ENCODE measurements at places on chromosomes 1 and 21.

- no peak for DNase-seq
These were observed 20.2 kb downstream of the NCMAP start for GRCh38 chr1:24575905-24576587.

DNA sequence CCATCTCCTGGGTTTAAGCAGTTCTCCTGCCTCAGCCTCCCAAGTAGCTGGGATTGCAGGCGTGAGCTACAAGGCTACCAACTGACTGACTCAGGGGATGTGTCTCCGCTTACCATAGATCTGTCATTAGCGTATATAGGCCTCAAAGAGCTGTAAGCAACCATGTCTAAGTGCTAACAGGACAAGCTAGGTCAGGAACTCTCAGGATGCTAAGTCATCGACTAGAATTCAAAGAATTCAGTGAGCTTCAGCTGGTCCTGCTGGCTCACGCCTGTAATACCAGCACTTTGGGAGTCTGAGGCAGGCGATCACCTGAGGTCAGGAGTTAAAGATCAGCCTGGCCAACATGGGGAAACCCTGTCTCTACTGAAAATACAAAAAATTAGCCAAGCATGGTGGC is 29.5 kb downstream of the CAPN2 start:
- no peak for DNase-seq

DNA sequence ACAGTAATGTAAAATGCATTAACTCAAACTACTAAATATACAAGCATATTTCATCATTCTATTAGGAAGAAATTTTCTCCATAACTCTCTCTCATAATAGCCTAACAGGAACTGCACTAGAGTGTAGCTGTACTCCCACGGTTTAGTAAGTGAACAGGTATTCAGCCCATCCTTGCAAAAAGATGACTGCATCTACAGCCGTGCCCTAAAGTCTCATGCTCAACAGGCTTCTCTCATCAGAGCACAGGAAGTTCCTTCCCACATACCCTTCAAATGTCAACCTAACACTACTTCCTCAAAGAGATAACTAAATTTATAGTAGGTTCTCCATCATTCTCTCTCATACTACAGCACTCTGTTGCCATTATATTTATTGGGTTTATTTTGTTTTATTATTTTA is 251.6 kb downstream of the AKT3 start:
- DNase-seq: peak; percentile 24

GRCh38 chr1:60129911-60130310 is 56.3 kb upstream of the C1orf87 start:
- DNase-seq: no peak

- DNase-seq: no peak
These were observed 181.5 kb downstream of the GABPA start for GRCh38 chr21:25916226-25916625.

- DNase-seq: no peak
These were observed 924 bp downstream of the HMCN1 start for GRCh38 chr1:185734929-185735700.

DNA sequence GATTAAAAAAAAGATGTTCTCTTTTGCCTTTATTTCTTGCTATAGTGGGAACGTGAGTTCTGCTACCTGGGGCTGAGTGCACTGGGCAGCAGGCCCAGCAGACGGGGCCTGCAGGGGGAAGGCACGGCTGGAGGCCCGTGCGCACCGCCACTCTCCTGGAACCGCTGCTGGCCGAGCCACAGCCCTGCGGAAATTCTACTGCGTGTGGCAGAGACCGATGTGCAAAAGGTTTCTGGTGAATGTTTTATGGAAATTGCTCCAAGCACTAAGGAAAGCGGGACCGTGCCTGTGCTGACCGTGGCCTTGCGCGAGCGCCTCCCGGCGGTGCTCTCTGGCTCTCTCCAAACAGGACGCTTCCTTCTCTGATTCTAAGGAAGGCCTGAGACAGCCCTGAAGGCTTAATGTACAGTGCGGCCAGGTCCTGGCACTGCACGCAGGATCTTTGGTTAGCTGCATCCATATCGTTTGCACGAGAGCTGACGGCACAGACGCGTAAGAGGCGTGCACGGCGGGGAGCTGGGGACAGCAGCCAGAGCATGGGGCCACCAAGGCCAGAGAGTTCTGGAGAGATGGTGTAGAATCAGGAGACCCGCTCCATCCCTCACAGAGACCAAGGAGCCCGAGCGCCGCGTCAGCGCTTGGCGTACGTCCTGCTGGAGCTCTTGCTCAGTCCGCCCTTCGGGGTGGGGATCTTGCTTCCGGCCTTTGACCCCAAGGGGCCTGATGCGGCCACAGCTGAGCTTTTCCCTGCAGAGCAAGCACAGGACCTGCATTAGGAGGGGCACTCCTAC is 18.7 kb upstream of the LRRC47 start:
- no peak for DNase-seq

GRCh38 chr1:234610061-234610665 is at the start of gene IRF2BP2:
Gene IRF2BP2 (minus strand): TSS chr1:234610178. CDS start chr1:234609494, 684 bp downstream.
- peak; percentile 93 for DNase-seq

- no peak for DNase-seq
These were observed 366.9 kb upstream of the USP24 start for GRCh38 chr1:55582084-55582483.

GRCh38 chr1:224219011-224219611 is 36.1 kb downstream of the DEGS1 start:
- DNase-seq: no peak

Measured in AG08396 (cell line).